ENCODE measurements at places on chromosomes 3 and 15. TPM values are rescaled to one million over a fixed set of nuclear protein-coding genes. Genes with fewer than 3 reads are reported as not detected.

GRCh38 chr3:135922903-135923250 lies 42.7 kb upstream of the PPP2R3A start:
- no peak for DNase-seq

The ST3GAL6 gene
- 100 TPM for polyA plus RNA-seq

The ROPN1B gene
- polyA plus RNA-seq = 1.6 TPM

- peak; percentile 44 for DNase-seq
Measured at GRCh38 chr3:98817547-98818041, 54.5 kb downstream of the ST3GAL6 start.

- no peak for DNase-seq
Measured at GRCh38 chr3:87949879-87950208, 109.0 kb downstream of the CGGBP1 start.

GRCh38 chr3:124840331-124840730 lies 46.8 kb downstream of the ITGB5 start:
- no peak for DNase-seq

The SLC9C1 gene
- polyA plus RNA-seq = 1.2 TPM

The PLA2G4E gene
- not detected for polyA plus RNA-seq

DNA sequence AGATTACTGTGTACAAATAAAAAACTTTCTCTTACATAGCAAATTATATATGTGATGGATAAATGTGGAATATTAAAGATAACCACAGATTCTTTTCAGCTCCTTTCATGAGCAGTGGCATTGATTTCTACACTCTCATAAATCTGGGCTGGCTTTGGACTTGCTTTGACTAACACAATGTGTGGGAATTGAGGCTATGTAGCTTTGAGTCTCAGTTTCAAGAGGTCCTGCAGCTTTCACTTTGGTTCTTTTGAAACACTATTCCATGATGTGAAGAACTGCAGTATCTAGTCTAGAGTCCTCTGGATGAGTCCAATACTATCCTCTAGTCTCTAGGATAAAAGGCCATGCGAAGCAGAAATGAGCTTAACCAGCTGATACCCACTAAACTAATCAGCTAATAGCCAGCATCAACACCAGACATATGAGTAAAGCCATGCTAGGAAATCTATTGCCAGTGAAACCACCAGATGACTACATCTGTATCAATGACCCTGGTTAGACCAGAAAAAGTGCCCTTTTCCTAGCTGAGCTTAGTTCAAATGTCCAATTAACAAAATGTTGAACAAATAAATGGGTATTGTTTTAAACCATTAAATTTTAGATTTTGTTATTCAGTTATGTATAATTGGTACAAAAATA lies 274.9 kb upstream of the ZPLD1 start:
- no peak for DNase-seq

- DNase-seq = no peak
Measured at GRCh38 chr3:77404871-77405270, 365.0 kb downstream of the ROBO2 start.

DNA sequence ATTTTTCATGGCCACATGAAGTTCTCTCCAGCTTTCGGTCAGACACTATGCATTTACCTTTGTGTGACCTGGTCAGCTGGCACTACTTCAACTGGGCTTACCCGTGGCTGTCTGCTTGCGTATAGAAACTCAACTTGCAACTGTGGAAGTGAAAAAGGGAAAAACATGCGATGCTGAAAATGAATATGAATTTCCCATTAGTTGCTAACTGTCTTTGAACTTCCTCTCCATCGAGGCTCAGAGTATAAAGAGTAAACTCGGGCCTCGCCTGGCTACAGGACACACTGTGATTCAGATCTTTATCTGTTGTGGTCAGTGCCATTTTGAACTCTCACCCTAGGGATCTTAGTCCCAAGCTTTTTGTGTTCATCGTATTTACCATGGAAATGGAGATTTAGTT lies 26.8 kb downstream of the NFKBIZ start:
- DNase-seq = no peak

DNA sequence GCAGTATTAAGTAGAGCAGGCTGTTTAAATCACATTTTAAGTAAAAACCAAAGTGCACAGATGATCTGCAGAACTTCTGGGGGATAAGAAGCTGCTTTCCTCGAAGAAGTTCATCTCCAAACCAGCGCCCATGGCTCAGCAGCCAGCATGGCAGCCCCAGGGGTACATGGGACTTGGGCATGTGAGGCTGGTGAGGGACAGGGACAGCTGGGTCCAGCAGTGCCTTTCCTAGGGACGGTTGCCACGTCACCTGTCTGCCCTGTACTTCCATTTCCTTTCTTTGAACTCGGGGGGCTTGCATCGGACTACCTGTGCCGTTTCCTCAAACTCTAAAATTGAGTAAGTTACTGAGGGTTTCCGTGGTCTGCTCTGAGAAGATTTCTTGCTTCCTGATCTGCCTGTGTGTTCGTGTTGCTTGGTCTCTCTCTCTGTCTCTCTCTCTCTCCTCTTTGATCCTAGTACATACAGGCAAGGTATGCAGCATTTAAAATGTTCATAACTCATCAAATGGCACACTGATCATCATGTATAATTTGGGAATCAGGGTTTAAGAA lies 67.6 kb downstream of the IGF1R start:
- no peak for DNase-seq

The GRM2 gene
- polyA plus RNA-seq = 0.52 TPM

- no peak for DNase-seq
Measured at GRCh38 chr3:143170074-143170473, 50.5 kb downstream of the CHST2 start.

GRCh38 chr3:147409143-147410115 lies at the start of gene ZIC1:
TSS of gene ZIC1 (plus strand) at chr3:147409365. CDS start at chr3:147410113, 748 bp downstream.
- no peak for DNase-seq

The SLCO2A1 gene
- polyA plus RNA-seq = 19.5 TPM

DNA sequence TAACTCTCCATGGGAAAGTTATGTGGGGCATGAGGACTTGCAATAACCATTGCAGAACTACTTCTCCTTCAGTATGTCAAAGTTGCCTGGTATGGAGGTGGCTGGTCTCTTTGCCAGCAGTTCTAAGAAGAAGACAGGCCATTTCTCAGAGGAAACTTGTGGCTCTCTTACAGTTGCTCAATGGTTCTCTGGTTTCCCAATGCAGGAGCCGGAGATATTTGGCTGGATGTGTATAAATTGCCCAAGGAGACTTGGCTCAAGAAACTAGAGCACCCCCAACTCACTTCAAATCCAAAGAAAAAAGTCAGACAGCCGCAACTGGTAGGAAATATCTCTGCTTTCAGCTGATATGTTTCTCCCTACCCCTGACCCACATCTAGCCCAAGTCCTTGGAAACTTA lies 24.2 kb downstream of the WDR93 start:
- DNase-seq = no peak

- no peak for DNase-seq
Measured at GRCh38 chr15:94677202-94677790, 445.9 kb downstream of the MCTP2 start.

DNA sequence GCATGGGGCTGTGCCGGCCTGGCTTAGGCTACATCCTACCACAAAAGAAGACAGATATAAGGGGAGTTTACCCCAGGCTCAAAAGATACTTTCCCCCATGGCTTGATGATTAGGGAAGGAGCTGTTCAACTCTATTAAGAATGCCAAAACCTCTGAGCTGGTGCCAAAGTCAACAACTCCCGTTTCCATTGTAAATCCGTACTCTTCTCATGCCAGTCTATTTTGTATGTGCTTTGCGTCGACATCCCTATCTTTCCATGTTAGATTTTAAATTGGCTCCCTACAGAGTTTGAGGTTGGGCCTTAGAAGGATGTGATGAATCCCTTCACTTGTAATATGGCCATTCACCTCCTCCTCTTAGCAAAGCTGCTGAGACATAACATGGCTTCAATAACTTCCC lies 46.9 kb downstream of the RLBP1 start:
- DNase-seq = no peak

DNA sequence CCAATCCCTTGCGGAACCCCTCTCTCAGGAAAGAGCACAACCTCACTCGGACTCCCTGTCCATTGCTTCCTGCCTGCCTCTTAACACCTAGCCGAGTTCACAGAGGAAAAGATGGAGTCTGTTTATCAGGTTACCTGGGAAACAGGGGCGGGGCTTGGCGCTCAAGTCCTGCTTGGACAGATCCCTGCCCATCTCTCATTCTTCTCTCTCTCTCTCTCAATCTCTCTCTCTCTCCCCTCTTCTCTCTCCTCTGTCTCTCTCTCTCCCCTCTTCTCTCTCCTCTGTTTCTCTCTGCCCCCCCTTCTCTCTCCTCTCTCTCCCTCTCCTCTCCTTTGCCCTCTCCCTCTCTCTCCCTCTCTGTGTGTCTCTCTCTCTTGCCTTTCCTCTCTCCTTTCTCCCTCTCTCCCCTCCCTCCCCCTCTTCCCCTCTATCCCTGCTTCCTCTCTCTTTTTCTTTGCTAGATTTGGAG lies at the start of gene EFHB:
EFHB (minus strand) TSS at position 120 of the 469 bp plus-strand sequence. CDS start 199 bp downstream, outside the sequence.
- DNase-seq = peak; percentile 22

- no peak for DNase-seq
Measured at GRCh38 chr3:105353485-105354161, 13.1 kb upstream of the ALCAM start.

DNA sequence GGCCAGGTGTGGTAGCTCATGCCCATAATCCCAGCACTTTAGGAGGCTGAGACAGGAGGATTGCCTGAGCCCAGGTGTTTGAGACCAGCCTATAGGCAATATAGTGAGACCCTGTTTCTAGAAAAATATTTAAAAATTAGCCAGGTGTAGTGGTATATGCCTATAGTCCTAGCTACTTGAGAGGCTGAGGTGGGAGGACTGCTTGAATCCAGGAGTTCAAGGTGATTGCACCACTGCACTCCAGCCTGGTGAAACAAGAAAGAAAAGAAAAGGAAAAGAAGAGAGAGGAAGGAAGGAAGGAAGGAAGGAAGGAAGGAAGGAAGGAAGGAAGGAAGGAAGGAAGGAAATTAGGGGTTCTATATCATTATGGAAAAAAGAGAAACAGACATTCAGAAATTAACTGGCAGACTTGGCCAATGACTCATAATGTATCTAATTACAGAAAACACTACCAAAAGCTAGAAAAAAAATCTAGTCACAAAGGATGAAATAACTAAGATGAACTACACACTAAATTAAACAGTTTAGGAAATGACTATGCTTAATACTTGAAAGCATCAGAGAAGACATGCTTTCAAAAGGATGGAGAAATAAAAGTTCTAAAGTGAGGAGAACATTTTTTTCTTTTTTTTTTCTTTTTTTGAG lies 45.4 kb upstream of the TERB2 start:
- DNase-seq = no peak

The SPINK8 gene
- 0.43 TPM for polyA plus RNA-seq

The ZDHHC23 gene
- polyA plus RNA-seq = 20.9 TPM

DNA sequence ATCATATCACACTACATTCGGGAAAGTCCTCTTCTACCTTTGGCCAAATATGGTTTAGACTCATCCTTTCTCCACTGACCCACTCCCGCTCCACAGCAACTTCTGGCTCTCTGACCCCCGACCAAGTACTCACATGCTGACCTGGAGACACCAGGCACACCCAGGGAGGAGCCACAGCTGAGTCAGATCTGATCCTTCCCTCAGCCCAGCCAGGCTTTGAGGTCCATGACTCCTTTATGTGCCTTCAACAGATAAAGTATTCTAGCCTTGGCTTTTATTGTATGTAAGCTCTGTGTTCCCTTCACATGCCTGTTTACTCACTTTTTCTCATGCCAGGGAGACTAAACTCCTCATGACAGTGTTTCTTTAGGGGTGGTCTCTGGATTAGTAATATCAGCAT lies 166.9 kb upstream of the UMPS start:
- no peak for DNase-seq

The NAA50 gene
- 161 TPM for polyA plus RNA-seq

DNA sequence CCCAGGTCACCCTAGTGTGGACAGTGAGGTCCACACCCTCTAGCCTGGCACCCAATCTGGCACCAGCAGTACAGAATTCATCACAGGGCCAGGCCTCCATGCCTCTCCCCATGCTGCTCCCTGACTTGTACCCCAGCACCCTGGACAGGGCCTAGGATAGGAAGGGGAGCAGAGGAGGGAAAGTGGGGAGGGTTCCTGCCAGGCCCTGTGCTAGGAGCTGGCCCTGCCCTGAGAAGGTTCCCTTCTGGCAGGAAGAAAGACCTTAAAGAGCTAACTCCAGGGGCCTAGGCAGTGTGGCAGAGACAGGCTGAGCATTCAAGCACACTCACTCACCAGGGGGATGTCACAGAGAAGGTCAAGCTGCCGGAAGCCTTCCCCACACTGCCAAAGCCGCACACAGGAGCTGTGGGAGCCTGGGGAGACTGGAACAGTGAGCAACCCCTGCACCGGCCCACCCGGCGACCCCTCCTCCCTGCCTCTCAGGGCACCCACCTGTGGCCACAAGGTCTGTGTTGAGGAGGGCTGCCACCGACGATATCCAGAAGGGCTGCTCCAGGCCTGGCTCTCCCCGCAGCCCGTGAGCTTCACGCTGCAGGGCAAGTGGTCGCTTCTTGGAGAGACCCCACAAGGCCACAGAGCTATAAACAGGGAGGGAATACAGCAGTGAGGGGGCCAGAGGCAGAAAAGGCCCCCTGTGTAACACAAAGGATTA lies 7.4 kb downstream of the RRP9 start:
- DNase-seq = no peak

The LXN gene
- 32.5 TPM for polyA plus RNA-seq

The DLL4 gene
- polyA plus RNA-seq = 5.1 TPM

DNA sequence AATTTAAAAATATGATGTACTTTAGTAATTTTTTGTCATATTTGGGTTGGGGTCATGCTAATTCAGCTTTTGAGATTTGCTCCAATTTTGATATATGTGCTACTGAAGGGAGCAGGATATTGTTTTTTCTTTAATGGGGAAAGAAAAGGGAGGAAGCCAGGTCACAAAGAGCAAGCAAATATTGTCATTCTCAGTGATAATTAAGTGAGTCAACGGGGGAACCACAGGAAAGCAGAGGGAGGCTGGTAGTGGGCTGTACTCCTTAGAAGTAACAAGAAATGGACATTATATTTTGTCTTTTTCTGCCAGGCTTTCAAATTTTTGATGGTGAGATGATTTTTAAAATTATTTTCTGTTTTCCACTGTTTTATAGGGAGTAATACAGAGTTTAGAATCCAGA lies 45.6 kb upstream of the NMD3 start:
- no peak for DNase-seq

The ARPIN gene
- polyA plus RNA-seq = 33.1 TPM

DNA sequence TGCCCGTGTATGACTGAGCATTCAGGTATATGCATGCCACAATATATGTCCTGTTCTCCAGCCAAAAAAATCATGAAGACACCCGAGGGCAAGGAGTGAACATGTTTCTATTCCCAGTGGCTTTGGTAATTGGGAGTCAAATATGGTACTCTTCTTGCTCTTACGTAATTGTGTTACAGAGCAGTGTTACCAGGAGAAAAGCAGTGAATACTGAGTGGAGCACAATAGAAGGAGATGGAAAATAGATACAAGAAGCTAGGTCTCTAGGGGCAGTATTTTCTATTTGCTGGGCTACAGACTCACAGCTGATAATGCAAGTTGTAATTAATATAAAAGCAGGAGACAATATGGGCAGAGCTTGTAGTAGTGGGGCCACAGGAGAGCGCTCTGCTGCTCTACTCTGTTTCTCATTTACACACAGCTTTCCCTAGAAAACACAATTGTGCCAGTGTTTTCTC lies 13.2 kb downstream of the MEIS2 start:
- DNase-seq = no peak

GRCh38 chr3:87503900-87504498 lies 227.6 kb upstream of the POU1F1 start:
- peak; percentile 42 for DNase-seq

Data from left kidney (tissue), 8 donors.